Right ventricle myocardium inferior (tissue), 1 donor: ENCODE measurements at places on chromosomes 2 and 18. TPM values are rescaled to one million over a fixed set of nuclear protein-coding genes. Genes with fewer than 3 reads are reported as not detected.

PDK1 gene
- 47.7 TPM for total RNA-seq

KCNG2 gene
- total RNA-seq, result not detected

SLC4A5 gene
- total RNA-seq, result 1.1 TPM

SKA1 gene
- total RNA-seq, result 0.38 TPM

ACMSD gene
- not detected for total RNA-seq

NOL4 gene
- not detected for total RNA-seq
